ENCODE measurements at places on chromosomes 6 and 20.

DNA sequence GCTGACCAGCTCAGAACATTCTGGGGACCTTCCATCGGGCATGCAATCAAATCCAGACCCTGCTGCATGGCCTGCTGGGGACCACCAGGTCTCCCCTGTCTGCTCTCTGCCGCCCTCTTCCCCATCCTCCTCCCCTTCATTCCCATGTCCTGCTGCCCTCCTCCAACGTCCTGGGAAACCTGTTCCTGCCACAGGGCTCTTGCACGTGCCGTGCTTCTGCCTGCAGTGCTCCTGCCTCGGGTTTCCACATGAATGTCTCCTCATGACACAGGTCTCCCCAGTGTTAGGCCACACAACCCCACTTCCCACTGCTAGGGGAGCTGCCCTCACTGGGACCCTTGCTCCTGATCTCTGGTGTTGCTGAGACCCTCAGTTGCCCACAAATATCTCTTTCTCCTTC, 37.2 kb downstream of the SULF2 start:
- DNase-seq = no peak

DNA sequence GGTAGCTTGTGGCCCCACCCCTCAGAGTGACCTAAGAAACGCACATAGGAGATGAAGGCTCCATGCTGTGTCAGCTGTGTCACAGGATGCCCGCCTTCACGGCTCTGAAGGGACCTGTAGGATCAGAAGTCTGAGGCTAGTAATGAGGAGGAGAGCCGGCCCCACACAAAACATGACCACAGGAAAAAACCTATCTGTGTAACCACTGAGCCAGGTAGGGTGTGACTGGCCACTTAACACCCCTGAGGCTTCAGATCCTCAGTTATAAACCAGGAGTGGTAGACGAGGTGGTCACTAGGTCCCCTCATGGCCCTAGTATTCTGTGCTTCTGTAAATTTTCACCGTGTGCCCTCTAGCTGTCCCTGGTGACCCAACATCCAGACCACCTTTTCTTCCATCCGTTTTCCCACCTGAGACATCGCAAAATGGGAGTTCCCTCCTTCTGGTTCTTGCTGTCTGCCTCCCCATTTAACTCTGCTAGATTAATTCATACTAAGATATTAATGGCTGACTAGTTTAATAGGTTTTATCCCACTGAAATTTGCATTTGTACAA, 52.8 kb downstream of the TBC1D7 start:
- no peak for DNase-seq

DNA sequence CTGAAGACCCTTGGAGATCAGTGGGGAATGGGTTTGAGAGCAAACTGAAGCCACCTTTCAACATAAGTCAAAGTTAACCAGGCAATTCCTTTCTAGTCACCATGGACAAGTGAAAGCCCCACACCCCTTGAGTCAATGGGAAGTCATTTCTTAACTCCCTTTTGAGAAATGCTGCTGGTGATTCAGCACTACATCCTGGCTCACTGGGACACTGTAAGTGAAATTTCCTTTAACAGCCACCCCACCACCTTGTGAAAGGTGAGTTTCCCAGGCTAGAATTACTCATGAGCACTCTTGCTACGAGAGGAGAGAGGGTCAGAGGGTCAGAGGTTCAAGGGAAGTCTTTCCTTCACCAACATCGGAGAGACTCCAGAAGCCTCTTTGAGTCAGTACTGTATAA, 93.3 kb upstream of the MARCKS start:
- DNase-seq = no peak

DNA sequence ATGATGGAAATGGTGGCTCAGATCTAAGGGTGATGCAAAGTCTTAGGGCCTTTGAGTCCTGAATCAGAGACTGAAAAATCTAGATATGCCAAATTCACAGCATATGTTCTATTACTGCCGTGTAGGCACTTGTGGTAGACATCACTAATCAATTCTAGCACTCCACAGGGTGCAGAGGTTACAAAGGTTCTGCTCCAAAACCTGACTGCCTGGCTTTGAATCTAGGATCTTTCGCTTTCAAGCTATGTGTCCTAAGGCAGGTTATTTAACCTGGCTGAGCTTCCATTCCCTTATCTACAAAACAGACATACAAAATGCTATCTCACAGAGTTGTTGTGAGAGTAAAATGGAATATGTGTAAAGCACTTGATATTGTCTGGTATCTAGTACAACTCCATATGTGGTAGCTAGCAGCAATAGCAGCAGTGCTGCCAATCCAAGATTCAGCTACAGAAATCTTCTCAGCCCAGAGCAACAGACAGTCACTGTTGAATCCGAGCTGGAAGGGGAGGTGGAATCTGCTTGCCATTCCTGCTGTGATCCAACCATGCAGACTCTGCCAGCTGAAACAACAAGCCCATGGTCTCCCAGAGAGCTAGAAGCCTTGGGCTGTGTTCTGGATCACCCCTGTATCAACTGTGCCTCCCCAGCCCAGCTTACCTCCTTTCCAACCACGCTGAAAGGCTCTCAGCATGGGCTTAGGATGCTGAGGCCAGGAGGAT, 206.9 kb downstream of the TFAP2C start:
- no peak for DNase-seq

DNA sequence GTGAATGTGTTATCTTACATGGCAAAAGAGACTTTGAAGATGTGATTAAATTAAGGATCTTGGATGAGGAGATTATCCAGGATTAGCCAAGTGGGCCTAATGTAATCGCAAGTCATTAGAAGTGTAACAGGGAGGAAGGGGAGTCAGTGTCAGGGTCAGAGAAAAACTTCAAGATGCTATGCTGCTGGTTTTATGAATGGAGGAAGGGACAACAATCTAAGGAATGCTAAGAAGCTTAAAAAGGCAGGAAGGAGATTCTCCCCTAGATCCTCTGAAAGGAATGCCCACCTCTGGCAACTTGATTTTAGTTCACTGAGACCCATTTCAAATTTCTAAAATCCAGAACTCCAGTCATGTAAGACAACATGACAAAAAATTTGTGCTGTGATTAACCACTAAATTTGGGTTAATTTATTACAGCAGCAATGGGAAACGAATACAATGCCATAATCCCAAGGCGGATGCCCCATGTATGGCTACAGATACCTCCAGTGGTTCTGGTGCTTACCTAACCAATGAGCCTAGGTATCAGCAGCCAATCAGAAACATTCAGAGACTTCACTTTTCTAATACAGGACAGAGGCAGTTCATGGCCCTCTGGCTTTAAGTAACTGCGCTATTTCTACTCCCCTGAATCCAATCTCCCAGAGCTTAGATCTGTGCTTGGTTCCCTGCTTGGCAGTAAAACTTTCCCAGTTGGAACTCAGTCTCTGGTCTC, 3.6 kb upstream of the TAAR8 start:
- DNase-seq = no peak

GRCh38 chr6:100796049-100796823, 84.9 kb downstream of the ASCC3 start:
- DNase-seq = no peak

DNA sequence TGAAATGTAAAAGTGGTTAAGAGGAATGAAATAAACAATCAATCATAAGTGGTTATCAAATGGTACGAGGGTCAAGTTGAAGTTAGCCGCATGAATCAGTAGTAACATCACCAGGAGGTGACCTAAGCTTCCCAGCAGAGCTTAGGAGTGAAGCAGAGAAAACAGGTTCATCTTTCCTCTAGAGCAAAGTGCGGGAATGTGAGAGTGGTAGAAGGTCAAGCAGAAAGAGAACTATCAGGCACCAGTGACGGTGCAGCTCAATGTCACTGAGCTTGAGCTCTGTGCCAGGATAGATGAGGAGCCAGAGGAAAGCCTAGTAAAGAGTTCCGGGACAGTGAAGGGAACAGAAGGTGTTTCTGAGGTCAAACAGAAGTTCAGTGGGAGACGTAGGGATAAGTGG, 20.8 kb upstream of the TNFAIP3 start:
- DNase-seq = no peak

GRCh38 chr6:137146206-137146605, 27.2 kb downstream of the IL22RA2 start:
- no peak for DNase-seq

GRCh38 chr6:169026175-169026574, 227.5 kb downstream of the THBS2 start:
- no peak for DNase-seq

GRCh38 chr20:56865055-56865454, 235.9 kb downstream of the TFAP2C start:
- DNase-seq = no peak

DNA sequence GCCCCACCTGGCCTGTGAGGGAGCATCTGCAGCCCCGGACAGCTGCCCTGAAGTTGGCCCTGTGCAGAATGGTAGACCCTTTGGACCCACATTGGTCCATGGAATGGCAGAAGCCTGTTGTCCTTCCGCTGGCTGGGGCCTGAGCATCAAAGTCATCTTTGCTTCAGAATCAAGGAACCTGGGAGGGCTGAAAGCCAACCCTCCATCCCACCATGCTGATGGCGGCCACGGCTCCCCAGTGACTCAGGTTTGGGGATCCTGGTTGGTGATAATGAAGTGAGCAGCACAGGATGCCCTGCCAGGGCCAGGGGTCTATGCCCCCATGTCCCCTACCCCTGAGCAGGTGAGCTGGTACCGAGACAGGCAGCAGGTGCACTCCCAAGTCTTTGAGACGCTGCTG, 52.8 kb downstream of the YTHDF1 start:
- DNase-seq = no peak

Measured in activated T-cell treated with anti-CD3 and anti-CD28 coated beads for 24 hours (primary cell).